ENCODE measurements at places on chromosomes 7 and 10. TPM values are rescaled to one million over a fixed set of nuclear protein-coding genes. Genes with fewer than 3 reads are reported as not detected.

The MKX gene
- 1.6 TPM for polyA plus RNA-seq

DNA sequence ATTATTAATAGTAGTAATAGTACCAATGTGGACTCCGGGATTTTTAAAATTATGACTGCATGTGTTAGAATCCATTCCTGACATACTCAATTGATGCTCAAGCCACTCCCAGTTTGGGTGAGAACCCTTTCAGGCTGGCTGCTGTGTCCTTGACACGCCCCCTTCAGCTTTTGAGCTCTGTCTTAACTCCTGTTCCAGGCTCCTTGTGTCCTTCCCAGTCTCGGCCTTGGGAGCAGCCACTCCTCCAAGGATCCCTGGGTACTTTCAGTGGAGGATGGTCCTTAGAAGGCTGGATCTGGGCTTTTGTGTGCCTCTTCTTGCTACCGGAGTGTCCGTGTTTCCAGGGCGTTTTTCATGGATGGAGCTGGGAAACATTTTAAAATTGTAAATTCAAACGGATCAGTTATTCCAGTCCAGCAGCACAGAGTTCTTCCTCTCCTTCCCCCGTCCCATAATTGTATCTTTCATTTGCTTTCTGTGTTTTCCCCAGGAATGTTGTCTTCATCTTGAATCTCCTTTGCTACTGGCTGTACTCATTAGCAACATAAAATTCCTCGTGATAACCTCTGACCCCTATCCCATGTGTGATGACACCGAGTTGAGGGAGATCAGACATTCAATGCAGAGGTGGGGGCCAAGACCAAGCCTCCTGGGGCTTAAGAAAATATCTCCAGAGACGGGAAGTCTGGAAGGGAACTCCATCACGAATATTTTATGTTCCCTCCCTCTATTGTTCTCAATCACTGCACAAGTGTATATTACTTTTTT is 40.0 kb upstream of the PFKFB3 start:
- DNase-seq = no peak

- no peak for DNase-seq
These were observed 10.4 kb downstream of the HTR7 start for GRCh38 chr10:90847436-90847835.

DNA sequence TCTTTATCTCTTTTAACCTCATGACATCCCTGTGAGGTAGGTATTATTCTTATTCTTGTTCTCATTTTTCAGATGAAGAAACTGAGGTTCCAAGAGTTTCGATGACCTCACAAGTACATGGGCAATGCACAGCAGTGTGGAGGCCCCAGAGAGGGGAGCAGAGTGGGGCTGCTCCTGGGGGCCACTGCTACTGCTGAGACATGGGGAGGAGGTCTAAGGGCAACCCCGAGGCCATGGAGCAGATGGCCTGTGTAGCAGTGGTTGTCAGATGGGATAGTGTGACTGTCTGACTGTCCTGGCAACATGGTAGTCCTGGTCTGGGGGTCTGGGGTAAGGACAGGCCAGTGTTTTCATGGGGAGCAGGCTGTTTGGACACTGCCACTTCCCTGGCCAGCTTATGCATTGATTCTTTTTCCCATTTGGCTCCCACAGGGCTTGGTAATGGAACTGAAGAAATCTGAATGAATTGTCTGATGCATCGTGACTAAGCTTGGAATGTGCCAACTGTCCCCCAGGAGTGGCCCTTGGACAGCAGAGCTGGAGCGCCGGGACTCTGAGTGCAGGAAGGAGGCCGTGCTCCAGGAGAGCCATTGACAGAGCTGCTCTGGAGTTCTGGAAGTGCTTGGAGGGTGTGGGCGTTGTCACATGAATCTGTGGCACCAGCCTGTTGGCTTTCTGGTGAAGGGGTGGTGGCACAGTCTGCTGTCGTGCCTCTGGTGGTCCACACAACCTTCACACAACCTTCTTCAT is 40.9 kb downstream of the ADRA2A start:
- no peak for DNase-seq

GRCh38 chr7:143978585-143978984 is 21.5 kb upstream of the OR6B1 start:
- no peak for DNase-seq

- DNase-seq = no peak
These were observed 83.7 kb upstream of the KDM7A start for GRCh38 chr7:140260352-140261104.

GRCh38 chr7:4836206-4836661 is 25.6 kb downstream of the PAPOLB start:
- no peak for DNase-seq

GRCh38 chr10:35005868-35006267 is 84.3 kb downstream of the CUL2 start:
- DNase-seq = no peak

- DNase-seq = no peak
These were observed 121.4 kb downstream of the HIPK2 start for GRCh38 chr7:139656387-139656786.
